ENCODE measurements at places on chromosomes 12 and 14.

- DNase-seq = no peak
Observed at GRCh38 chr12:89472508-89472907, 52.1 kb downstream of the GALNT4 start.

DNA sequence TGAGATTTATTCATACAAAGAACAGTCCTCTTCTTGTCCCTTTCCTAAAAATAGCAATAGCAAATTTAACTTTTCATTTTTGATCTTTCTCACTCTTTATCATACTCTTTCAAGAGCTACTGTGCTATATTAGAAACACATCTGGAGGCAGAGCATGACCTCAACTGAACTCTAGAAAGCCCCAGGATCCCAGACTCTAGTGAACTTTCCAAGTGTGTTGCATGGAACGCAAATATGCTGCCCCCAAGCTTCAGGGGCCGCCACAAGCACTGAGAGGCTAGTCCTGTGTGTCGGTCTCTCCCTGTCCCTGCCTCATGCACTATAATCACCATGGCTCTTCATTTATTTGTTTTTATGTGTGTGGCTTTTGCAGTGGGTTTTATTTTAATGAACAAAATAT is 38.7 kb upstream of the ZNF641 start:
- DNase-seq = no peak

DNA sequence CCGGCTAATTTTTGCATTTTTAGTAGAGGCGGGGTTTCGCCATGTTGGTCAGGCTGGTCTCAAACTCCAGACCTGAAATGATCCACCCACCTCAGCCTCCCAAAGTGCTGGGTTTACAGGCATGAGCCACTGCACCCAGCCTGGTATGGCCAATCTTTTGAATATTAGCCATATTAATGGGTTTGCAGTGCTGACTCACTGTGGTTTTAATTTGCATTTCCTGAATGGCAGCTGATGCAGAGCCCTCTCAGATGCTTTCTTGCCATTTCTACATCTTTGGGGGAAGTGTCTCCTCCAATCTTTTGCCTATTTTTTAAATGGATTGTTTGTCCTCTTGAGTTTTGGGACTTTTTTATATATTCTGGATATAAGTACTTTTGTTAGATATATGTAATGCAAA is 55.5 kb upstream of the NPAS3 start:
- no peak for DNase-seq

GRCh38 chr12:121933522-121934308 is 15.3 kb downstream of the CFAP251 start:
- DNase-seq = no peak
